ENCODE measurements at places on chromosomes 2 and 18.

DNA sequence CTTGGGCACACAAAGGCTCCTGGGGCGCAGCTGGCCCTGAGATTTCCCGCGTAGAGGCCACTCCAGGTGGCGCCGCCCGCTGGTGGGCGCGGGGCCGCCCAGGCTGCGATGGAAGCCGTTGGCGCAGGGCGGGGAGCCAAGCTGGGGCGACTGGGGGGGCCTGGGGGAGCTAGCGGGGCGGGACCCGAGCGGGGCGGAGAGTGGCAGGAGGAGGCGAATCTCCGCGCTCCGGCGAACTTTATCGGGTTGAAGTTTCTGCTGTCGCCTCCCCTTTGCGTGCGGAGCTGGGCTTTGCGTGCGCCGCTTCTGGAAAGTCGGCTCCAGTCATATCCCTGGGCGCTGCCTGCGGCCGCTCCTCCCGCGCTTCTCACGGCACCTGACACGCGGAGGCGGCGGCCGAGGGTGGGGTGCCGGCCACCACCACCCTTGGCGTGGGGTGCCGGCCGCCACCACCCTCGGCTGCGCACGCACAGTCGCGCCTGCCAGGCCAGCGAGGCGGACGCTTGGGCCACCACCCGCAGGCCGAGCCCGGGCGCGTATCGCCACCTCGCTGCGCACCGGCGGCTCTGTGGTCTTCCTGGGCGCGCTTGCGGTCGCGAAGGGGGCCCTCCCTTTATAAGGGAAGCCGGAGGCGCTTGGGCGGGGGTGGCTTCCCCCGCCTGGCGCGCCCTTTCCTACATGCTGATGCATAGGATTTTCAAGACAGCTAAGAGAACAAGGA is 919 bp upstream of the CYP1B1 start:
- peak; percentile 58 for DNase-seq

DNA sequence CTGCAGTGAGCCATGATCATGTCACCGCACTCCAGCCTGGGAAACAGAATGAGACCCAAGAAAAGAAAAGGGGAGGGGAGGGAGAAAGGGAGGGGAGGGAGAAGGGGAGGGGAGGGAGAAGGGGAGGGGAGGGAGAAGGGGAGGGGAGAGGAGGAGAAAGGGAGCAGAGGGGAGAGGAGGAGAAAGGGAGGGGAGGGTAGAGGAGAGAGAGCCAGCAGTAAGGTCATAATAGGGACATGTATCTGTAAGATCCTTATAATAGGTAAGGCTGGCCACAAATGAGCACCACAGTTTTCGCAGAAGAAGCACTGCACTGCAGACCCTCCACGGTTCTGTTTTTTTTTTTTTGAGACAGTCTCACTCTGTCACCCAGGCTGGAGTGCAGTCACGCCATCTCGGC is 62.6 kb downstream of the STPG4 start:
- DNase-seq = no peak

DNA sequence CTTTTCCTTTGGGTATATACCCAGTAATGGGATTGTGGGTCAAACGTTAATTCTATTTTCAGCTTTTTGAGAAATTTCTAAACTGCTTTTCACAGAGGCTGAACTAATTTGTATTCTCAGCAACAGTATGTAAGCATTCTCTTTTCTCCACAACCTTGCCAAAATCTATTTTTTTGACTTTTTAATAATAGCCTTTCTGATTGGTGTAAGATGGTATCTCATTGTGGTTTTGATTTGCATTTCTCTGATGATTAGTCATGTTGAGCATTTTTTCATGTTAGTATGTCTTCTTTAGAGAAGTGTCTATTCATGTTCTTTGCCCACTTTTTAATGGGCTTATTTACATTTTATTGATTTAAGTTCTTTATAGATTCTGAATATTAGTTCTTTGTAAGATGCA is 145.5 kb downstream of the TRABD2A start:
- DNase-seq = no peak

DNA sequence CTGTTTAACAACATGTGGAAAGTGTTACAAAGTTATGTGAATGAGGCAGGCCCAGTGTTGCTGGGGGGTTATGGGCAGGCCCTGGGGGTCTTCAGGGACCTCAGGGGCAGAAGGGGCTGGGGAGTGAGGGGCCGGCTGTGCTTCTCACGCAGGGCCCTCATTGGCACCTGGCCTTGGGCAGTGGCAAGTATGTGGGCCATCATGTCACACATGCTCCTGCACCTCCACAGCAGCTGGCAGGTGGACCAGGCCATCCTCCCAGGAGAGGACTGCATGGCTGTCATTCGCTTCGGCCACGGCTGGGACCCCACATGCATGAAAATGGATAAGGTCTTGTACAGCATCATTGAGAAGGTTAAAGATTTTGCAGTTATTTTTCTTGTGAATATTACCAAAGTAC is 47.4 kb downstream of the ZNF385B start:
- DNase-seq = no peak

DNA sequence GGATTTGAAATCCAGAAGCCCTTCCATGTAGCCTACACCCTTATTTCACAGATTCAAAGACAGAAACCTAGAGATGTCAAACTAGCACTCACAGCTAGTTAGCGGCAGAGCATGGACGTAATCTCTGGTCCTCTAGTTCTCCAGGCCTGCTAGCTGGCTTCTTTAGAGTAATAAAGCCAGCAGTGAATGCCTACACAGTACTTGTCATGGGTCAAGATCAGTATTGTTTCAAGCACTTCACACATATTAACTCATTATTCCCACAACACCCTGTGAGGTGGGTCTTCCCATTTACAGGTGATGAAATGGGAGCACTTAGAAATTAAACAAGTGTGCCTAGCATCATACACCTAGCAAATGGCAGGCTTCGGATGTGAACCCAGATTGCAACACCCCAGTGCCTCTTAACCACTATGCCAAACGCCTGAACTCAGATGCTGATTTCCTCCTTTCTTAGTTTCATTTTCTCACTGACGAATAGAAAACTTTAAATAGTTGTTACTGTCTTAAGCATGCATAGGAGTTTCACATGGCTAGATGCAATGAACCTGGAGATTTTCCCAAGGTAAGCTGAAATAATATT is 14.5 kb upstream of the ZBTB14 start:
- peak; percentile 87 for DNase-seq

- DNase-seq = no peak
These were observed 98.2 kb downstream of the KCNF1 start for GRCh38 chr2:11009891-11010290.

DNA sequence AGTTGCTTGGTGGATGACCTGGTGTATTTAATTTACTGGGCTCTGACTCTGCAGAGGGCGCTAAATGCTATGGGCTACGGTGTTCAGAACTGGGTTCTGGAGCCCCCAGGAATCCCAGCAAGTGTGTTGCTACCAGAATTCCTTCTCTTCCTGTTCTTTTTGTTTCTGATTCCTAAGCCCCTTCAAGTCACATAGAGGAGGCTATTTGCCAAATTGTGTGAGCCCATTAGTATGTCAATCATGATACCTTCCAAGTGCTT is 358.2 kb upstream of the SPRED2 start:
- no peak for DNase-seq

DNA sequence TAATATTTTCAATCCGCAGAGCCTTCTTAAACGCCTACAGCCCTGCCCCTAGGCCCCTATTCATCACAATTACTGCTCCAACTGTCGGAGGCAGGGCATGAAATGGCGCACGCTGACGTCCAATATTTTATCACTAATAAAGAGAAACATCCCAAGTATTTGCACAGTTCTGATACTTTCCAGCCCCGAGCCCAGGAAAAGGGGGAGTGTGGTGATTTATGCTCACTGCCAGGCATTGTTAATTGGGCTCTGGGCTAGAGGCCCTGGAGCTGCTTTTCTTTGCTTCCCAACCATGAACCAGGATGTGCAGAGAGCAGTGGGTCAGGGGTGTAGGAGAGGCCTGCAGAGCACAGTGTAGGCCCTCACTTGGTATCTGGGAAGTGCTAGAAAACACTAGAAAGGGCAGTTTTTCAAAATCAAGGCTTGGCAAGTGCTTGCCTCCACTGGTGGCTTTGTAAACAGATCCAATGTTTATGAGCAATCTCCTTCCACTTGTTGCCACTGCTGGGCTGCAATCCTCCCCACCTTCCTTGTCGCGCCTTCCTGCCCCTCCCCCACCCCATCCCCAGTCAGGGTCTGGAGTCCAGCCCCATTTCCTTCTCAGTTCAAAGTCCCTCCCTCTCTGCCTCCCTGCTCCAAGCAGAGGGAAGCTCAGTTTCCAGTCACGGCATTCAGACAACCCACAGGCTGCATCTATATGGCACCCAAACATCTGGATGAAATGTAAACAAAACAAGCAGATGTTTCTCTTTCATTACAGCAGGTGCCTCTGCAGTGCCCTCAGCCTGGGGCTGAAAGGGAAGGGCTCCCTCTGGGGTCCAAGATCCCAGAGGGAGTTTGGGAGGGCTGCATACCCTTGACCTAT is 83.9 kb upstream of the PKDCC start:
- DNase-seq = no peak

DNA sequence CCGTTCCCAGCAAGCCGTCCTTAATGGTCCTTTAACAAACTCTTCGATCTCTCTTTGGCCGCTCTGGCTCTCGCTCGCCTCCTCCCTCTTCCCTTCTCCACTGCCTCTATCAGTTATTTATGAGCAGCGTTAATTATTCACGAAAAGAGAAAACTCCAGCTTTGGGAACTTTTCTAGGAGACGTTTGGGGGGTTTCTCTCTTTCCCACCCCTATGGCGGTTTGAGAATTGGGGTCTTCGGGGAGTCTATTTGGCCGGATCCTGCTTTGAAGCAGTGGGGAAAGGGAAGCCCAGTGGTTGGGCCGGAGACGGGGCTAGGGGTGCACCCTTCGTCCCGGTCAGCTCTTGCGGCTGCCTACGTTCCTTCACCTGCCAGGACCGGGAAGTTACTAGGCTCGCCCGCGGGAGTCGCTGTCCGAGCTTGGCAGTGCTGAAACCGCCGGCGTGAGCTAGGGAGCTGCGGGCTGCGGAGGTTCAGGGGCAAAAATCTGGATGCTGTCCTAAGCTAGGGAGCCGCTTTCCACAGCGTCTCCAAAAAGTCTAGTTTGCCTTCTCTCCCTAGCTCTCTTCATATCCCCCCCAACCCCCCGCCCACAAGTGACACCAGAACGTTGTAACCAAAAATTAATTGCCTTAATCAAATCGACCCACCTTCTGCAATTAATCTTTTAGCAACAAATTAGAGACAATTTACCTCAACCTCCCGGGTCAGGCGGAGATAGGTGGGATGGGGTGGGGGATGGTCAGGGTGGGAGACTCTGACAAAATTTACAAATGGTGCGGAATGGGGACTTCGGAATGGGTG is 8.9 kb upstream of the SKOR2 start:
- DNase-seq = peak; percentile 38

DNA sequence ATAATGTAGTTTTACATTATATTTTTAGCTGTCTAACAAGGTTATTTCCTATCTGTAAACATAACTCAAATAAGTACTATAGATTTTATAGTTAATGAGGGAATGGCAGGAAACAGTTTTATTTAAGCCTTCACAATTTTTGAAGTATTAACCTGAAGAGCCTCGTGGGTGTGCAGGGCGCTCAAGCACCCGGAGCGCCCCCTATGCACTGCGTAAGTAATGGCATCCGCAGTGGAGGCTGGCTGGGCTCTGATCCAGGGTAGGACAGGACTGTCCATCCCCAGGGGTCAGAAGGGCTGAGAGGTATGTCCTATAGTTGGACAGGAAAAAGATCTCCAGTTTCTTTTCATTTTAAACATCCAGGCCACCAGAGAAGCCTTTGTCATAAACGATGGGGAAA is 8.2 kb upstream of the GBX2 start:
- DNase-seq = no peak

GRCh38 chr2:163692611-163693482 is 43.0 kb downstream of the FIGN start:
- DNase-seq = no peak

GRCh38 chr2:23386339-23387220 is 1.6 kb downstream of the KLHL29 start:
- DNase-seq = no peak

DNA sequence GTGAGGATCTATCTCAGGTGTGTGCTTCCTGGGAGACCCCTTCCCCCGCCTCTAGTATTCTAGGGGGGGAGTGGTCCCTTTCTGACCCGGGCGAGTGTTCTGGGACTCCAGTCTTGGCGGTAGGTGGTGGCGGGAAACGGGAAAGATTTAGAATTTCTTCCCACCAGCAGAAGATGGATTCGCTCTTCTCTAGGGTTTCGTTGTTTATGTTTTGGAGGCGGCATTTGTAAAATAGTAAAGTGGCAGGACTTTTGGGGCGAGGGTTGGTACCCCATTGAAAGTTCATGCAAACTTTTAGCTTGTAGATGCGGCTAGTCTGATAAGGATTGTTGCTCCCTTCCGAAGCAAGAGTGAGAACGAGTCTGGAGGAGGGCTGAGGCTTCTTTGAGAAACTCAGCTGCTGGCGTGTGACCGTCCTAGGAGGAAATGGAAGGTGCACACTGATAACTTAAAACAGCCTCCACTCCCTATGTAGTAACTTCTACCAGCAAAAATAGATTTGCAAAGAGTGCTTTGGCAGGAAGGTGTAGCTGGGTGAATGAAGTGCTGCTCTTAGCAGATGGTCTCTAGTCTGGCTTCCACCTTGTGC is 412 bp downstream of the GPD2 start:
- DNase-seq = no peak

- no peak for DNase-seq
These were observed 35.7 kb upstream of the FAM117B start for GRCh38 chr2:202599105-202599504.

DNA sequence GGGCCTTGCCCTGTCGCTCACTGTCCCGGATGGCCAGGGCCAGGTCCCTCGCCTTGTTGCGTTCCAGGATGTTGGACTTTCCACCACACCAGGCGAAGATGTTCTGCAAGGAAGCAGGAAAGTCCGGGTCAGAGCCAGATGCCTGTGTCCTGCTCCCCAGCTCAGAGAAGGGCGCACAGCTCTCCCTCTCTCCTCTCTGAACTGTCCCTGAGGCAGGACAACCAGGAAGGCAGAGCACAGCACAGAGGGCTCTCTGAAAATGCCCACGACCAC is 11.0 kb downstream of the CAPG start:
- DNase-seq = no peak

DNA sequence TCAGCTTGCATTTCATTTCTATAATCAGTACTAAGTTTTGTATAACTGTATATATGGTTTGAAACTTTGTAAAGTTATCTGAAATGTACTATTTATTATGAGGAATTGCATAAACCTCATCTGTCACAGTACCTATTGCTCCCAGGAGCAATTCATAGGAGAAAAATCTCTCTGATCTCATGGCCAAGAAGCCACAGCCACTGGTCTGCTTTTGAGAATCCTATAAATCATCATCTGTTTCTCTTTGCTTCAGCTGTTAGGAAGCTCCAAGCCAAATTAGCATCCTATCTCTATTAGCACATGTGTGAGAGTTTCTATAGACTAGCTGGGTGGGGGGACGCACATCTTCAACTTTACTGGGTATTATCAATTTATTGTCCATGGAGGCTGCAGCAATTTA is 210.3 kb downstream of the CYP26B1 start:
- no peak for DNase-seq

GRCh38 chr18:33804258-33804657 is 226.2 kb downstream of the ASXL3 start:
- DNase-seq = no peak

All from T-helper 2 cell (primary cell).